ENCODE measurements at places on chromosomes 12 and 14.

DNA sequence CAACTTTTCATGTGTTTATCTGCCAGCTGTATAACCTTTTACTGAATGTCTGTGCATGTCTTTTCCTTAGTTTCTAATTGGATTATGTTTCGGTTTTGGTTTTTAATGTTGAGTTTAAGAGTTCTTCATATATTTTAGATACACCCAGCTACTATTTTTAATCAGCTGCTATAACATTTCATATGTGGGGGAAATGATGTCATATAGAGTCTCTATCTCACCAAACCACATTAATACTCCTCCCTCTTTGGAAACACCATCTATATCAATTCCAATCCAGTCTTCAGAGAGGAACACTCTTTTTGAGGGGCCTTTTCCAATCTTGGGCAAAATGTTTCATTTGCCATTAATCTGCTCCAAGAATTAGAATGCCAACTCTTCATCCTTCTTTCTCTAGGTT, 28.5 kb upstream of the GCH1 start:
- no peak for DNase-seq

DNA sequence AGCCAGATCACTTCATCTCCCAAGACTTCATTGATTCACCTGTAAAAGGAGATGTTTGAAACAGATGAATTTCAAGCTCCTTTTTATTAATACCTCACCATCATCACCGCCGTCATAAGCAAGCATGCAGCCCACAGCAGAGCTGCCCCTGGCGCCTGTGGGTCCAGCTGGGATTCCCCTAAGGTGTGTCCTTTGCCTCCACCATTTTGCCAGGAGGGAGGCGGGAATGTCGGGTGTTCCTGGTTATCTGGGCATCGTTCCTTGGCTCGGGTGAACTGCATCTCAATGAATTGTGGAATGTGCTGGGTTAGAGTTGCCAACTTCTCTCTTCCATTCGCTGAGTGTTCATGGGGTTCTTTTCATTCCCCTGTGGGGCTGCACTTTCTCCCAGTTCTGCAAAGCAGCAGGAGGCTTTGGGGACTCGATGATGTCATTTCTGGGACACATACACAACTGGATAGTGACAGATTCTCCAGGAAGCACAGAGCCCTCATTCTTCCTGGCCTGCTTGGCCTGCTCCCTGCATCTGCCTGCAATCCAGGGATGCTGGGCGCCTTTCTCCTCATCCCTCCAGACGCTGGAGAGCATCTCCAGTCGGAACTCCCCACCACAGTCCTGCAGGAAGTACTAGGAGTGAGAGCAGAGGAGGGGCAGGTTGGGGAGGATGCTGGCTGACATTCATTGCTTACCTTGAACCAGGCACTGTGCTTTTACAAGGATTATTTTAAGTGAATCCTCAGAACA, 10.1 kb downstream of the CCND2 start:
- DNase-seq, result no peak

DNA sequence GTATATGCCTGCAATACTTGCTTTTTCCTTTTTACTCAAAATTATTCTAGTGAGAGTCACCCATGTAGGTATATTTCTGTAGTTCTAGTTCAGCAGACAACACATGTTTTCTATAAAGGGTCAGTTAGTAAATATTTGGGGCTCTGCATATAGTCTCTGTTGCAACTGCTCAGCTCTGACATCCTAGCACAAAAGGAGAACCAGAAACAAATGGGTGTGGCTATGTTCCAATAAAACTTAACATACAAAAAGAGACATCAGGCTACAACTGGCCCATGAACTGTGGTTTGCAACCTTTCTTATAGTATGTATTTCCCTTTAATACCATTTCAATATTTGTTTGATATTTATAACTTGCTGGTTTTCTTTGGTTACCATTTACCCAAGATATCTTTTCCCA, 11.9 kb downstream of the NT5DC3 start:
- DNase-seq, result peak; percentile 49

- DNase-seq, result no peak
These were observed 56.4 kb upstream of the PIWIL1 start for GRCh38 chr12:130281153-130281799.

GRCh38 chr14:49991491-49991890, 98.6 kb downstream of the ARF6 start:
- DNase-seq, result no peak

DNA sequence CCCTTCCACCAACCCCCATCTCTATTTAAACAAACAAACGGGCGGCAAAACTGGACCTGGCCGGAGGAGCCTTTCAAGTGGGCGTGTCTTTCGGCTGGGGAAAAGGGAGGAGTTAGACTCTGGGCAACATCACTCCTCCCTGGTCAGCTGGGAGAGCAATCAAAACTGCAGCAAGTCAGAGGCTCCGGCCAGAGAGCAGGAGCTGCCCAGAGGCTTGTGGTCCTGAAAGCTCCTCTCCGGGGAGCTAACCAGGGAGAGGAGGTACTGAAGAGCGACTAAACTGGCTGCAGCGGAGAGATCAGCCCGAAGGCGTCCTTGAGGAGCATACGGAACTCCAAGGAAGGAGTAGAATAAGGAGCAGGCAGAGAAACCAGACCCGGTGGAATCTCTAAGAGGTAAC, at the start of gene NEUROD4:
Gene NEUROD4 (plus strand): TSS at position 191 of the 400 bp plus-strand sequence. CDS start 6,466 bp downstream, outside the sequence.
- DNase-seq, result peak; percentile 53

- DNase-seq, result no peak
These were observed 571.2 kb upstream of the MGAT4C start for GRCh38 chr12:86827409-86827808.

All from fibroblast of lung (primary cell).